ENCODE measurements at places on chromosomes 2 and 18.

- no peak for DNase-seq
These were observed 39.2 kb downstream of the BIN1 start for GRCh38 chr2:127067620-127068350.

DNA sequence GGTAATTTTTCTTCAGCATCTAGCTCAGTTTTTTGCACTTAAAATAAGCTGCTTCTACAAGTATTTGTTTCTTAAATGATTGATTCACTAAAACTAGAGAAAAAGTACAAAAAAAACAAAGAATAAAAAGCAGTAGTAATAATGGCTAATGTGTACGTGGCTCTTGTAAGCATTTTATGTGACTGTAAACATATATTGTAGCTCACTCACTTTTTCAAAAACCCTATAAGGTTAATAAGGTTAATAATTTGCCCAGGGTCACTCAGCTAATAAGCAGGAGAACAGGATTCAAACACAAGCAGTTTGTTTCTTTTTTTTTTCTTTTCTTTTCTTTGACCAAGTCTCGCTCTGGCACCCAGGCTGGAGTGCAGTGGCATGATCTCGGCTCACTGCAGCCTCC, 67.5 kb downstream of the RMDN2 start:
- DNase-seq, result no peak

DNA sequence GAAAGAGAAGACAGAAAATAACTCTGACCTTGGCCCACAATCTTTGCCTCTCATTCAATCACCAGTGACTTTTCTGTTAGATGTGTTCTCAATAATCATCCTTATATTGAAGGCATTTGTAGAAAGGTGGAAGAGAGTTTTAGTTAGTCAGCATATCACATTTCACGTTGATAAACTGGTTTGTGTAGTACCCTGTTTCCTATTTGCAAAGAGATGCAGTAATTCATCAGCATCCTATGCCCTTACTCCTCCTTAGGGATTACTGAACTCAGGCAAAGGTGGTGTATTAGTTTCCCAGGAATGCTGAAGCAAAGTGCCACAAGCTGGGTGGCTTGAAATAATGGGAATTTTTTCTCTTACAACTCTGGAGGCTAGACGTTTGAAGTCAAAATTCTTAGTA, 145.0 kb downstream of the SPP2 start:
- DNase-seq, result no peak

- no peak for DNase-seq
These were observed 76.6 kb downstream of the EIPR1 start for GRCh38 chr2:3301001-3301400.

GRCh38 chr18:24631243-24632025, 171.0 kb downstream of the HRH4 start:
- DNase-seq, result no peak

DNA sequence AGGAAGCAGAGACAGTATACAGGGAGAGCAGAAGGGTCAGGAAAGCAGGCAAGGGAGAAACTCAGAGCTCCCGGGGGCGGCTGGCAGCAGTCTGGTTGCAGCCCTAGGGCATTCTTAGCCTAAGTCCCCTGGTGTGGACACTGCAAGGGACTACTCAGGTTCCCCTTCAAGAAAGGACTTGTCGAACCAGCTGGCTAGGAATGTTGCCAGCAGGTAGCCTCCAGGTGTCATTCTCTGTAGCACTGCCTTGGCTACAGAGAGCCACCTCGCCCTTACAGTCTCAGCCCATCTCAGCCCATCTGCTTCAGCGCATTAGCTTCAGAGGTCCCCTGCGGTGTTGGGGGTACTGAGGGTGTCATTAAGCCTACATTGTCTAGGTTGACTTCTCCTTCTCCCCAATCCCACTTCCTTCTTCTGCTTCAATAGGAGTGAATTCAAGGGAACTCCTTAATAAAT, 11.3 kb upstream of the TMSB10 start:
- no peak for DNase-seq

DNA sequence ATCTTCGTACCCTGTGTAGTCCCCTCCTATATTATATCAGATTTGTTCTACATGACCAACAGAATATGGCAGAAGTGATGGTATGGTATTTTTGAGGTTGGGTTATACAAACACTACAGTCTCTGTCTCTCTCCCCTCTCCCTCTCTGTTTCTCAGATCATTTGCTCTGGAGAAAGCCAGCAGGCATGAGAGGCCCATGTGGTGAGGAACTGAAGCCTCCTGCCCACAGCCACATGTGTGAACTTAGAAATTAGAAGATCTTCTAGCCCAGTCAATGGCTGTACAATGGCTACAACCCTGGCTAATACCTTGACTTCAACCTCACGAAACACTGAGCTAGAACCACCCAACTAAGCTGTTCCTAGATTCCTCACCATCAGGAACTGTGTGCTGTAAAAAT, 250.6 kb downstream of the SMAD2 start:
- DNase-seq, result no peak

DNA sequence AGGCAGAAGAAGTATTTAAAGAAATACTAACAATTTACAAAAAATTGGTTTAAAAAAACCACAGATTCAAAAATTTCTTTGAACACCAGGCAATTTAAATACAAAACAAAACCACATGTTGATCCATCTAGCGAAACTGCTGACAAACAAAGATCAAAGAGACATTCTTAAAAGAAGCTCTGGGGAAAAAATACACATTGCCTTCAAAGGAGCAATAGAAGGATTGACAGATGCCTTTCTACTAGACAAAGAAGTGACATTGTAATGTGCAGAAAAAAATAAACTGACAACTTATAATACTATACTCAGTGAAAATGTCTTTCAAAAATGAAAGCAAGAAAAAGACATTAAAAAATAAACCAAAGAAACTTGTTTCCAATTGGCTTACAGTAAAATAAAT, 12.6 kb upstream of the EIF2AK3 start:
- no peak for DNase-seq

GRCh38 chr2:170895023-170895757, 33.9 kb upstream of the GORASP2 start:
- DNase-seq, result no peak

DNA sequence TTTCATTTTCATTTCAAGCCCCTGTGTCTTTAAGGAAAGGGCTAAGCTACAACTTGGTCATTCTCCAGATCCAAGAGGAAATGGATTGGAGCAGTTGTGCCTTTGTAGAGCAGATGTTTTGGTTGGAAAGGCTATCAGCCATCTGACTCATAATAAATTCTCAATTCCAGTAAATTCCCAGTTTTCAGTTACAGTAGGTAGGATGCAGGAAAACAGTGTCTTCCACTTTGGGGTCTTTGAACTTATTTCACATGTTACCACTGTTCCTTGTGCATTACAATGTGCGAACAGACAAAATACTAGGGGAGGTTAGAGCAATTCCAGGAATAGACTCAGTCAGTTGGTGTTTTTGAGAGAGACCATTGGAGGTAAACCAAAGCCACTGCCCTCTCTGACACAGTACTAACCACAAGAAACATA, 211.9 kb downstream of the BABAM2 start:
- DNase-seq, result peak; percentile 43

GRCh38 chr2:119836455-119837142, 76.9 kb downstream of the PTPN4 start:
- DNase-seq, result no peak

DNA sequence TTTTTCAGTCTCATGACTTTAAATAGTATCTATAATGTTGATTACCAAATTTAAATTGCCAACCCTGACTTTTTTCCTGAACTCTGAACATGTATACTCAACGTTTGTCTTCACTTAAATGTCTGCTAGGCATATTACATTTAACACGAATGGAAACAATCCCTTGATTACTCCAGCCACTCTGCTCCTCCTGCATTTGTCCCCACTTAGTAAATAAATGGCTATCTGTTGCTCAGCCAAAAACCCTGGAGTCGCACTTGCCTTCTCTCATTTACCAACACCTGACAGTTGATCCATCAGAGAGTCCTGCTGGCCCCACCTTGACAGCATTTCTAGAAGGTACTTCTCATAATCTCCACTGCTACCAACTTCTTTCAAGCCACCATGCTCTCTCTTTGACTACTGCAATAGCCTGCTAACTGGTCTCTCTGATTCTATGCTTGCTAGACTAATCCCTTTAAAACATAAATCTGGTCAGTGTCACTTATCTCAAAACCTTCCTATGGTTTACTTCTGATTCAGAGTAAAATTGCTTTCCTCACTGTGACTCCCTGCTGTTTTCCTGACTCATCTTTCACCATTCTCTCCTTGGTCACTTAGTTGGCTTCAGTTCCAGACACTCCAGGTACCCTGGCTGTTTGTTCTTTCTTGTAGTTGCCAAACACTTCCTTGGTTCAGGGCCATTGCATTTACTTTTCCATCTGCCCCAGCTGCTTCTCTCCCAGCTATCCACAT, 31.9 kb downstream of the SPAG16 start:
- peak; percentile 43 for DNase-seq

DNA sequence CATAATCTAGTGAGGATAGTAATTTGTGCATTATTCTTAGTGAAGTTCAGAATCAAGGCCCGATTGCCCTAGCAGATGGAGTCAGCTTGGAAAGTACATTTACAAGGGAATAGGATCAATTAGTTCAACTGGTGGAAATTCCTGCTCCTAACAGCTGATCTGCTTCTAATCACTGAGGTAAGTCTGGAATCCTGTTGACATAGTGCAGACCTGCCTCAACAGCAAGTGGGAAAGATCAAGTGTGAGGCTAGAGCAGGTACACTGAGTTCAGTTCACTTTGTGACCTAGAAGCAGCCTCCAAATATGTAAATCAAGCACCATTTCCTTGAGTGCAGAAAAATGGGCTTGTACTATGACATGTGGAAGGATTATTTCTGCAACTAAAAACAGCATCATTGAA, 111.2 kb upstream of the NOSTRIN start:
- DNase-seq, result no peak

GRCh38 chr2:152200565-152201465, 25.3 kb upstream of the STAM2 start:
- DNase-seq, result peak; percentile 94

- no peak for DNase-seq
These were observed 7.1 kb upstream of the NPPC start for GRCh38 chr2:231932985-231933915.

DNA sequence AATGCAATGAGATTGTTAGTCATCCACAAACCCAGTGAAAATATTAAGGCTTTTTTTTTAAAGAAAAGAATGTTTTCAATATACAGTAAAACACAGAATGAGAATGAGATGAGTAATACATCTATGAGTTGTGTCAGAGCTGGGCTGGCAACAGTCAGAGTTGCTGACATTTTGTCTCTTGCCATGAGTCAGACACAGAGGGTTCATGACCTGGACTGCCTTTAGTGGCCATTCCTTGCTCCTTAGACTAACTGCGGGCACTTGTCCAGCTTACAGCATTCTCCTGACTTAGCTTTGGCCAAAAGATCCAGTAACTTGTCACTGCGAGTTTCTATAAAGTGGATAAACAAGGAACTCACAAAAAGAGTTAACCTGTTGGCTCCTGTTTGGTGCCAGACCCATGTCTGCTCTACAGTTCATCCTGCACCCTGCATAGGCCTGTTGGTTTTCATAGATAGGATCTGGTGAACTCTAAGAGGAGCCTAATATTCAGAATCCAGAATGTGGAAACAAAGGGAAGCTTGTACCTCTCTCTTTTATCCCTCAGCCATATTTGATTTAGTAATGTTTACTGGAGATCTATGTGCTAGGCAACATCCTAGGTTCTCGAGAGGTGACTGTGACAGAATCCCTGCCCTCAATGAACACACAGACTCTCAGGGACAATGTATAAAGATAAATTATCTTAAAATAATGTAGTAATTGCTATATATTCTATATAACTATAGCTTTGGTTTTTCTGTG, 391.5 kb upstream of the VWC2L start:
- peak; percentile 91 for DNase-seq

GRCh38 chr2:142241016-142241415, 110.2 kb upstream of the LRP1B start:
- no peak for DNase-seq

DNA sequence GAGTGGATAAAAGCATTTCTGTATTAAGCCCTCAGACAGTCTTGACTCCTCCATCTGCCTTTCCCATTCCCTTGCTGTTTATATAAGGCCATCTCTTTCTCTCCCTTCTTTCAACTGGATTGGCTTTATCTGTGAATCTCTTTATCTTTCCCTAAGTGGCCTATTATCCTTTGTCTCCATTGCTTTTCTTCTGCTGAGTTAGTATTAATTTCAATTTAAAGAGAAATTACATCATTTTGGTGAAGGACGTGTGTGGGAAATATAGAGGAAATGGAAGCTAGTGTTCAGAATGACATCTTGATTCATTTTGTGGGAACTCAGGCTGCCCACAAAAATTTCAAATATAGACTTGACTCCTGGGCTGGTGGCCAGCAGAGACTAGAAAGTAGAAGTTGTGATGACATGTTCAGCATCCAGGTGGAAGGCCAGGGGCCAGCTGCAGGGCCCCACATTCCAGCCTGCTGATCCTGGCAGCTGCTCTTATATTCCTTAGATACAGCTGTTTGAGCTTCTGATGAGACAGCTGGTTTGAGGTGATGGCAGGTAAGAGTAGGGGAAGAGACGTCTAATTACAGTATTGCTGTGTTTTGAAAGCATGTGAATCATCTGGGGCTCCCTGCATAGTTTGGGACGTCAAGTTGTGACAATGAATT, 52.3 kb downstream of the DIS3L2 start:
- peak; percentile 87 for DNase-seq

- DNase-seq, result no peak
These were observed 420.7 kb upstream of the NRP2 start for GRCh38 chr2:205261516-205262020.

DNA sequence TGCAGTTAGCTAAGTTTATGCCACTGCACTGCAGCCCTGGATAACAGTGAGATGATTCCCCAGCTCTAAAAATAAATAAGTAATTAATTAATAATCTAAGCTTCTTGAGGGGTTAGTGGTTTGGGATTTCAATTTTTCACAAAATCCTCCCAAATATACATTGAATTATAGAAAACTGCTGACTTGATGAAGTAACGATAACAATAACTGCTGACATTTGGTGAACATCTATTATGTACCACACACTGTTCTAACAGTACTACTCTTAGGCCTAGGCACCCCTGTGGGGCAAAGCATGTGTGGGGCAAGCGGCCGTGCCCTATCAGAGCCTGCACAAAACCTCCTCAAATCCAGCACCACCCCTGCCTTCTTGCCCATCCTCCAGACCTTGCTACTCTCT, 245.8 kb upstream of the EPHA4 start:
- no peak for DNase-seq

GRCh38 chr18:11488175-11488574, 121.2 kb upstream of the SLC35G4 start:
- DNase-seq, result peak; percentile 45

DNA sequence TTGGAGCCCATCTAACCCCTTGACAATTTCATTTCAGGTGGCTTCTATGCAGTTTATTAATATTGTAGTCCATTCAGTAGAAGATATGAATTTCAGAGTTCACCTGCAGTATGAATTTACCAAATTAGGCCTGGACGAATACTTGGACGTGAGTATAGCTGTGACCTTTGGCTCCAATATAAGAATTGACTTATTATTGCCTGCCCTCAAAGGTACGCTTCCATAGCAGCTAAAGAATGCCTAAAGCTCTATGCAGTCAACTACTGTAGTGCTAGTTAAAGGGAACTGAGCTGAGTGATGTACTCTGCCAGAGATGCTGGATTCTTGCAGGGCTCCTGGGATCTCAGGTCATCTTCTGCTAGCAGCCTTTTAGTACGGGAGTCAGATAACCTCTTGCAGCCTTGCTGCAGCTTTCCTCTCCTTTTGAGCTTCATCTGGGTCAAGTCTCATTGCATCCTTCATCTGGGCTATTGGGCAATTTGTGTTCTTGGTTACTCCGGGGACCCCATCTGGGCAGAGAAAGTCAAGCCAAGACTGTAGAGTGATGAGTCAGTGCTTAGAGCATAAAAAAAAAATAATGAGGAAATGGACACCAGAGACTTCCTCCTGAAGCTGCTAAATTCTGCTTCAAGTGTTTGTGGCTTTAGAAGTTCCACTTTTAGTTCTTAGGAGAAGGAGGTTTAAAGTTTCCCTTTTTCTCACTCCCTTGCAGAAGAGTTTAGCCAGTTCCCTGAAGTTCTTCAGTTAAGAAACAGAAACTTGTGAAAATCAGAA, 105.6 kb downstream of the PRPF40A start:
- peak; percentile 56 for DNase-seq

Measured in non-pigmented ciliary epithelial cell (primary cell).